T-cell (primary cell): ENCODE measurements at places on chromosomes 6 and 20. TPM values are rescaled to one million over a fixed set of nuclear protein-coding genes. Genes with fewer than 3 reads are reported as not detected.

- DNase-seq: no peak
These were observed 157.3 kb upstream of the ATXN1 start for GRCh38 chr6:16918586-16918985.

OR12D3 gene
- not detected for total RNA-seq

DNA sequence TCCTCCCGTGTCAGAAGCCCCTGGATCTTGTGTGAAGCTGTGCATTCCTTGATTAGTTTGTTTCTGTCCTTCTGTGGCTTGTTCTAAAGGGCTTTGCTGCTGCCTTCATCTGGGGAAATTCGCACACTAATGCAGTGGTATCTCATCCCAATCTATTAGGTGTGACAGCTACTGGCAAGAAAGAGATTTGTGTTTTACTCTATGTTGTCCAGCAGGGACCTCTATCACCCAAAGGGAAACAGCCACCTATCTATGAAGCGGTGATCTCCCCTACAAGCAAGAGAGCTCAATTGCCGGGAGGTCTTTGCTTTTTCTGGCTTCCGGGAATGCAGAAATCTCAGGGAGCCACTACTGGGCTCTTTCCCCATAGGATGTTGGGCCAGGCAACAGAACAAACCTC, 151.8 kb downstream of the NRN1 start:
- no peak for DNase-seq

DNA sequence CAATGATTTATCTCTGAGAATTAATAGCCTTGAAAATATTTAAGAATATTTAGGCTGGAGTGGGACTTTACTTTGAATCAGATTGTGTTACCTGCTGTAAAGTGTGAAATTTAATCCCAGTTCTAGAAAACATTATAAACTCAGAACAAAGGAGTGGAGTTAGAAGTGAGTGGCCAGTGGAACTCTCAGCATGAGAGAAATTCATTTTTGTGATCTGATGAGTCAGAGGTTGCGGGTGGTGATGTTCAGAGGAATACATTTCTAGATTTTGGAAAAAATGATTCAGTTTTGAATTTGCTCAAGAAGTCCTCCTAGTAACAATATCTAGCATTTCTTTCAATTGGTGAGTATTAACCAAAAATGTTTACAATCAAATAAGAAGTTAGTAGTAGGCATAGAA, 167.5 kb downstream of the ZFAND3 start:
- no peak for DNase-seq

SSTR4 gene
- not detected for total RNA-seq

VSTM2L gene
- not detected for total RNA-seq

DNA sequence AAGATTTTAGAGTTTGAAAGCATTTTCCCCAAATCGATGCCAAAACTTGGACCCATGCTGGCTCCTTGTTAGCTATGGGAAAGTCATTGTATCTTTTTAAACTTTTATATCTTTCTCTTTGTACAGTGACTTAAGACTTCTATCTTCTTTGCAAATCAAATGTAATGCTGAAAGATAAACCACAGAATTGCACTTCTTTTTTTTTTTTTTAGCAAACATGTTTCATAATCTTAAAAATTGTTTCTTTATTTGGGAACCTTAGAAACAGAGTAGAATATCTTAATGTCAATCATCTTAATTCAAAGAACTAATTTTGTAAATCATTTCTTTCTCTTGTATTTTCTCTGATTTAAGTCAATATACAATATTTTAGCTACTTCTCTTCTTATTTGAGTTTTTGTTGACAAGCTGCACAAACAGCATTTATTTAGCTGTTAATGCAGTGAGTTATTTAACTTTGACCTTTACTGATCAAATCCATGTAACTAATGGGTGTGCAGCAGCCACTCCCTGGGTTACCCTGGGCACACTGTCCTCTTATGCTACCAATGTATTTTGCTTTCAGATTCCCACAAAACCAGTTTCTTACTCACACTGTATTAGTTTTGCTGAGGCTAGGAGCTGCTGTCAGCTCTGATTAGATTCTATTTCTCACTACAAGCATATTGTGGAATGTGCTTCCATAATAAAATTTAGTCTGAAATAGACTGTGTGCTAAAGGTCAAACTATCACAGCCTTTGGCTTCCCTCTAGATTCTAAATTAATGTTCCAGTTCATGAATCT, 279.6 kb downstream of the ADGB start:
- DNase-seq: no peak

- DNase-seq: no peak
These were observed 1.4 kb downstream of the RAET1E start for GRCh38 chr6:149896491-149896890.

DNA sequence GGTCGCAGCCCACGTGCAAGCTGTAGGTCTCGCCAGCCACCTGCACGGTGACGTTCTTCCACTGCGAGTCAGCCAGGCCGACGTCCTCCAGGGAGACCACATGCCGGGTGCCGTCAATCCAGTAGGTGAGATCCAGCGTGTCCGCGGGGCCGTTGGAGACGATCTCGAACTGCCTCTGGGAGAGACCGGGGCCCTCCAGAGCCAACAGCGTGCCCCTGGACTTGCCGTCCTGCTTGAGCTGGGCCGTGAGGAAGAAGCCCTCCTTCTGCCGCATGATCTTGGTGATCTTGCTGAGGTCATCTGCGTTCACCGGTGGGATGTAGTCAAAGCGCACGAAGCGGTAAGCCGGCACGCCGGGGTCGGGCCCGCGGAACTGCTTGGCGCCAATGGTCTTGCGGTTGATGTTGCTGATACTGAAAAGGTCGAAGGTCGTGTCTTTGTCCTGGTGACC, 5.1 kb downstream of the THBS2 start:
- DNase-seq: no peak

DNA sequence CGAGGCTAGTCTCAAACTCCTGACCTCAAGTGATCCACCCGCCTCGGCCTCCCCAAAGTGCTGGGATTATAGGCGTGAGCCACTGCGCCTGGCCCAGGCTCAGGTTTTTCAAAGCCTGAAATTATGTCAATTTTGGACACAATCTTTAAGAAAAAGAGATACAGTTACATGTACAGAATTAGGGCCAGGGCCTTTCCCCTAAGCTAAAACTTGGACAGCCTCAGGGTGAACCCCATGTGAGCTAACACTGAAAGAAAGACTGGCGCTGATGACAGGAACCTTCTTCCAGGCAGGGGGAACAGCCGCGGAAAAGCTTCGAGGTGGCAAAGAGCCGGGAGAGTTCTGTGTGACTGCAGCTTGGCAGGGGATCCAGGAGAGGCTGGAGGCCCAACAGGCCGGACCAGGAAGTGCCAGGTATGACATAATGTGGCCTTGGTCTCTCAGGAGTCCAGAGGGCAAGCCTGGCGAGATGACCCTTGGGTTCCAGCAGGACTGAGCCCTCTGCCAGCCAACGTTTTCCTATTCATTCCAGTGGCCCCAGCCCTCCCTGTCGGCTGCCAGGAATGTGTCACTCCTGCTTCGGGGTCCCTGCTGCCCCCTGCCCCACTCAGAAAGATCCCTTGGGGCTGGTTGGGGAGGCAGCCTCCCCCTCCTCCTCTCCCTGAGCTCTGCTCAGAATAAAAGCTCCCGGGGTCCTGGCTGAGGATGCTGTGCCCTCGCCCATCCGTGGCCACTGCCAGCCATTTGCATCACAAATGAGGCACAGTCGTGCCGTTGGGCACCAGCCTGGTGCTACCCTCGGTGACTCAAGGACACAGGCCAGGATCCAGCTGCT, 37.3 kb downstream of the RBM38 start:
- no peak for DNase-seq

- no peak for DNase-seq
These were observed 326.3 kb downstream of the UBE3D start for GRCh38 chr6:82739303-82739702.

CNR1 gene
- 0.47 TPM for total RNA-seq

DNA sequence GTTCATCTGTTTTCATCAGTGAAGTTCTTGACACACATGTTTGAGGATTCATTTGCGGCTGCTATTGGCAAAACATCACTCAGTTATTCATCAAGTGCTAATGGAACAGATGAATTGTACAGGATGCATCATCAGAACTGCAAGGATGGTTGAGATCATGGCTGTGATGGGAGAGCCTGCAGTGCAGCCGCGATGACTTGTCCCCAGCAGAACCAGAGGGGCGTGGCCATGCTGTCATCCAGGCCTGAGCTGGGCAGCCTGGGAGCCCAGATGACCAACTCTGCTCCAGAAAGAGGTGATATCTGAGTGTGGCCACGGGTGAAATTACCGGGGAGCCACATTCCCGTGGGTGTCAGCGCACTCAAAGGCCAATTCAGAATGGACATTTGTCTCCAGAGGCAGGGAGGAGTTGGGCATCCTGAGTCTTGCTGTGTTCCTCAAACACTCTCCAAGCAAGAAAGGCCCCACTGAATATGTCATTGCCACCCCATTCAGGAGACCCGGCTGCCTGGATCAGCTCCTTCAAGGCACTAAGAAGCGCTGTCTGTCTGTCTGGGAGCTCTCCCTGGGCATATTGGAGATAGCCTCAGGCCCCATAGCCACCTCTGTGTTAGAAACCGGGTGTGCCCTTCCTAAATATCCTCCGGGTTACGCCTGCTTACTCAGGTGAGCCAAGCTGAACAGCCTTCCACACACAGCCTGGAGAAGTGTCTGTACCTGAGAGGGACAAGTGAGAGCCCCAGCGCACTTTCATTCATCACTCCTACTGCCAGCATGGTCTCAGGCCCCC, 66.7 kb downstream of the SYNDIG1 start:
- DNase-seq: no peak

MATN4 gene
- total RNA-seq: not detected

DNA sequence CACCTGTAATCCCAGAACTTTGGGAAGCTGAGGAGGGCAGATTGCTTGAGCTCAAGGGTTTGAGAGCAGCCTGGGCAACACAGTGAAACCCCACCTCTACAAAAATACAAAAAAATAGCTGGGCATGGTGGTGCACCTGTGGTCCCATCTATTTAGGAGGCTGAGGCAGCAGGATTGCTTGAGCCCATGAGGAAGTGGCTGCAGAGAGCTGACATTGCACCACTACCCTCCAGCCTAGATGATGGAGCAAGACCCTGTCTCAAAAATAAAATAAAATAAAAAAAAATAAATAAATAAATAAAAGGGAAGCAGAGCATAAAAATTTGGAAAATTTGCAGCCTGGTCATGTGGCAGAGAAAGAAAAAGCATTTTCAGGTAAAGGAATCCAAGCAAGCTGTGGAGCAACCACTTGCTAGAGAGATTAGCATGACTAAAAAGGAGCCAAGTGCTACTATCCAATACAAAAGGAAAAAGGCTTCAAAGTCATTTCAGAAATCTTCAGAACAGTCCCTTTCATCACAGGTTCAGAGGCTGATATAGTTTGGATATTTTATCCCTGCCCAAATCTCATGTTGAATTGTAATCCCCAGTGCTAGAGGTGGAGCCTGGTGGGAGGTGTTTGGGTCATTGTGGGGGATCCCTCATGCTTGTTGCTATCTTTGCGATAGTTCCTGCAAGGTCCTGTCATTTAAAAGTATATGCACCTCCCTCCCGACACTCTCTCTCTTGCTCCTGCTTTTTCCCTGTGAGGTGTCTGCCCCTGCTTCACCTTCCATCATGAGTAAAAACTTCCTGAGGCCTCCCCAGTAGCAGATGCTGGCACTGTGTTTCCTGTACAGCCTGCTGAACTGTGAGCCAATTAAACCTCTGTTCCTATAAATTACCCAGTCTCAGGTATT, 11.2 kb upstream of the TTK start:
- no peak for DNase-seq

GRCh38 chr20:16191496-16191895, 381.8 kb downstream of the KIF16B start:
- no peak for DNase-seq

GRCh38 chr6:11093376-11093625, 333 bp upstream of the SMIM13 start:
- no peak for DNase-seq

GRCh38 chr6:141437011-141437410, 695.7 kb upstream of the GJE1 start:
- DNase-seq: no peak

- no peak for DNase-seq
These were observed 128.2 kb upstream of the BMP5 start for GRCh38 chr6:56003616-56004015.

GRCh38 chr6:123953920-123954319, 150.3 kb downstream of the NKAIN2 start:
- no peak for DNase-seq

- no peak for DNase-seq
These were observed 219.0 kb upstream of the CST7 start for GRCh38 chr20:24729896-24730605.

FAXC gene
- not detected for total RNA-seq

DNA sequence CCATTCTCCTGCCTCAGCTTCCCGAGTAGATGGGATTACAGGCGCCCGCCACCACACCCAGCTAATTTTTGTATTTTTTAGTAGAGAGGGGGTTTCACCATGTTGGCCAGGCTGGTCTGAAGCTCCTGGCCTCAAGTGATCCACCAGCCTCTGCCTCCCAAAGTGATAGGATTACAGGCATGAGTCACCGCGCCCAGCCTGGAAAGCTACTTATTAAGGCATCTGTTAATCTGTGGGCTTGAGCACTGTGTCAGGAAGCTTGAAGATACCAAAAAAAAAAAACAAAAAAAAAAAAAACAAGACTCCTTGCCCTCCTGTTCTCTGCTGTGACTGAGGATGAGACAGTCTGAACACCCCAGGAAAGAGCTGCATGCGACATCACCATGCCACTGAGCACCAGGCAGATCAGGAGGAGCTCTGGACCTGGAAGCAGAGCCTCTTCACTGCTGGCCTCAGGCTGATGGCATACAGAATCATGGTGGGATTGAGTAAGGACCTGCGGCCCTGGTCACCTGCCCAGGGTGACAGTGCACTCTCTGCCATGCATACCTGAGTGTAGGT, 166.5 kb upstream of the SNX9 start:
- DNase-seq: no peak

GRCh38 chr6:169801396-169802160, 50.2 kb downstream of the ERMARD start:
- DNase-seq: no peak

DNA sequence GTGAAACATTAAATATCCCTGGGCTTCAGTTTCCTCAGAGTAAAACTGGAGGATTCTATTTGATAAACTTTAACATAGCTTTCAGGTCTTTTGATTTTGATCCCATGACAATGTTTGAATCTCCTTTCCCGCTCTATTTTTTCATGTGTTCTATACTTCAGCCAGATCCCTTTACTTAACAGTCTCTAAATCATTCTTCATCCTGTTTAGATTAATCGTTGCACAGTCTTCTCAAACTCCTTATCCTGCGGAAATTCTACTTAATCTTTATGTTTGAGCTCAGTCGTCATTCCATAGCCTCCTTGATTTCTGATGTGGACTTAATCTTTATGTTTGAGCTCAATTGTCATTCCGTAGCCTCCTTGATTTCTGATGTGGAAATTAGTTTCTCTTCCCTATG, 57.4 kb downstream of the GRIK2 start:
- no peak for DNase-seq

GRCh38 chr20:20668639-20669038, 43.8 kb downstream of the RALGAPA2 start:
- no peak for DNase-seq

KLHDC3 gene
- total RNA-seq: 72.7 TPM

GRCh38 chr6:3654898-3655297, 96.6 kb downstream of the PXDC1 start:
- DNase-seq: no peak
